ENCODE measurements at places on chromosomes 1 and 21.
A peak's percentile ranks its signal among the peaks of the same experiment; 100 is the strongest.

- DNase-seq: no peak
Observed at GRCh38 chr1:152164517-152165136, 5.6 kb upstream of the RPTN start.

- DNase-seq: peak; percentile 19
Observed at GRCh38 chr1:114755006-114755931, 2.5 kb downstream of the CSDE1 start.

DNA sequence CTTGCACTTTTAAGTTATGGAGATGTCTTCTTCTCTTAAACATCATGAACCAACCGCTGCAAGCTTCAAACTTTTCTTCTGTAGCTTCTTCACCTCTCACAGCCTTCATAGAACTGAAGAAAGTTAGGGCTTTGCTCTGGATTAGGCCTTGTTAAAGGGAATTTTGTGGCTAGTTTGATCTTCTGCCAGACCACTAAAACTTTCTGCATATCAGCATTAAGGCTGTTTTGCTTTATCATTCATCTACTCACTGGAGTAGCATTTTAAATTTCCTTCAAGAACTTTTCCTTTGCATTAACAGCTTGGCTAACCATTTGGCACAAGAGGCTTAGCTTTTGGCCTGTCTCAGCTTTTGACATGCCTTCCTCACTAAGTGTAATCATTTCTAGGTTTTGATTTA lies 43.0 kb upstream of the RGL1 start:
- peak; percentile 39 for DNase-seq

DNA sequence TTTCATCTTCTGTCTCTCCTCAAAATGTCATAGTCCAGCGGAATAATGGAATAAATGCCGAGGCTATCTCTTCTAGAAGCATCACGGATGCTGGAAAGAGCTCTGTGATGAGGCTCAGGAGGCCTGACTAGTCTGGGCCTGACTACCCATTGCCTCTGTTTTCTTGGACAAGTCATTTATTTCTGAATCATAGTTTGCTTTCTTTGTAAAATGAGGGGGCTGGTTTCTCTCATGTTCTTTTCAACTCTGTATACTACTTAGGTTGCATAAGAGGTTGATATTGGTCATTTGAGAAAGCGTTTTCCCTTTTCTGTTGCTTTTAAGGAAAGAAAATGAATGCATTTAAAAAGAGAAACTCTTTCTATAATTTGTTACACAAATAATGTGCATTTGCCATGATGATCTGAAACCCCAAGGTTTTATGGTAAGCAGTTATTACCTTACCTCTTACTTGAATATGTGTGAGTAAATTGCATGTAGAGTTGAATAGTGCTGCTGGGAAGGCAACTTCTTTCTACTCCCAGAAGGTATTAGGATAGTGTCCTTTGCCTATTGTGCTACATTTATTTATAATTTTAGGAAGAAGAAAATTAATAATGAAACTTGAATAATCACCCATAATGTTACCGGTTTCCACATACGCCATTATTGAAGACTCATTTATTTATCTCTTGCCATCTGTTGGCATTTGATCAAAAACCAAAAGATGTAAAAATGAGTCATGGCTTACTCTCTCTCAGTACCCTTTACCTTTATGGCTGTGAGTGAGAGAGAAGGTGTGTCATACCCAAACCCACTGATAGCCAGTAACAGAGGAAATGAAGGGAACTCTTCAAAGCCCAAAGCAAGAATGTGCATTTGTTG lies 179.1 kb downstream of the FASLG start:
- DNase-seq: peak; percentile 72

DNA sequence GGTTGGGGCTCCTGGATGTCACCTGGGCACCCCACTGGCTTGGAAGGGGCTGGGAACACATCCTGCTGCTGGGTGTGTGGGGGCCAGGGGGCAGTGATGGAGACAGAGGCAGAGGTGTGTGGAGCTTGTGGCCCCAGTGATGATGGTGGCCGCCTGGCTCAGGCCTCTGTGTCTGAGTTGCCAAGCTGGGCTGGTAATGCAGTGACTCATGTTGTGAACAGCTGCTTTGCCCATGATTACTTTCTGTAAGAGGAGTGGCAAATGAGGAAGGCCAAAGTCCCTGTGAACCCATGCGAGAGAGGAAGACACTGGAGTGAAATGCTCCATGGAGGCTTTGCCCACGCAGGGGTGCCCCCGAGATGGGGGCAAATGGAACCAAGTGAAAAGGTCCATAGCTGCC lies 86.8 kb downstream of the KCNJ6 start:
- peak; percentile 70 for DNase-seq

DNA sequence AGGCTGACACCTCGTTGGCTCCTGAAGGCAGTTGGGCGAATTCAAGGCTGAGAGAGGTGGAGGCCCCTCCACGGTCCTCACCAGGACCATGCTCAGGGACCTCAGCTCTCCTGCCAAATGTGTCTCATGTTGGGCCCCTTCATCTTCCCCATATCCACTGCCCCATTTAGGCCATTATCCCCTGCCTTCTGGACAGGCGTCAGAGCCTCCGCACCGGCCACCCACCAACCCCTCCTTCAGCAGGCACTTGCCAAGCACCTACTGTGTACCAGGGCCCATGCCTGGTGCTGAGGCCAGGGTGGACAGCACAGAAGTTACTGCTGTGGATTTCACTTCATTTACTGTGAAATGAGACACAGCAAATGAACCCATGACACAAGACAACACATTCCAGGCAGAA lies 325.8 kb downstream of the MATN1 start:
- DNase-seq: no peak

DNA sequence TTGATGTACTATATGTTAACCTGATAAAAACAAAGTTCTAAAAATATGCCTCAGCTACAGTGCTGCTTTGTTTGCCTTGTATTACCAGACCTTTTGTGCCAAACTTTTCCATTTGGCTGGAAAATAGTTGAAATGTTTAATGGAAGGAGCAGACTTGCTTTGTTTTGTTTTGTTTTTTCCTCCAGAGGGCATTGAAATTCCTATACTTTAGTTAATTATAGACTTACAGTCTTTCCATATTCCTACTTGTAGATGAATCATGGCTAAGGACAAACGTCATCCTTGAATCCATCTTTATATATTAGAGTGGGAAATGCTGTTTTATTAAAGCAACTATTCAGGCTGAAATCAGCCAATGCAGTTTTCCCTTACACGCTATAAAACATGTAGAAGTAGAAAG lies 6.7 kb downstream of the CAP1 start:
- DNase-seq: no peak

- peak; percentile 18 for DNase-seq
Observed at GRCh38 chr21:32611471-32611997, 643 bp downstream of the CFAP298 start.

DNA sequence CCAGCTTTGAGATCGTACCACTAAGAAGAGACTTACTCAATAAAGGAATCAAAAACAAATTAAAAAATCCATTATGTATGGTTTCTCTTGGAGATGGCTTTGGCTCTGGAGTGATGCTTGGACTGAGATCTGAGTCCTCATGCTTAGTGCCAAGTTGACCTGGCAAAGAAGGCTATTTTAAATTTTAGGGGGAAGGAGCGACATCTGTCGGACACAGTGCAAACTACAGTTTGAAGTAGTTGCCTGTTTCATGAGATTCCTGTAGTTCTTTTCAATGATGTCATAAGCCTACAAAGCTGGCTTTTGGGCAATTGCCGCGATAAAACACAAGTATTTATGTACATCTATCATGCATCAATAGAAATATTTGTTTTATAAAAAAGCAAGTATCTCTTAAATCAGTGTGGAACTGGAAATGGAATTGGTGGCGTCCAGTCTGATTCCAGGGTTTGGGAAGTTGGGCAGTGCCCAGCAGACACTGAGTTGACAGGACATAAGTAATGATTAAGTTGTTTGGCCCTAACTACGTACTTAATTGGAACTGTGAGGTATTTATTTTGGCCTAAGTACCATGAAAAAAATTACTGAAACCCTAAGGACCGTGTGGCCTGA lies 50.0 kb downstream of the TBCE start:
- DNase-seq: peak; percentile 86

- no peak for DNase-seq
Observed at GRCh38 chr1:54892586-54892985, 5.6 kb upstream of the DHCR24 start.

DNA sequence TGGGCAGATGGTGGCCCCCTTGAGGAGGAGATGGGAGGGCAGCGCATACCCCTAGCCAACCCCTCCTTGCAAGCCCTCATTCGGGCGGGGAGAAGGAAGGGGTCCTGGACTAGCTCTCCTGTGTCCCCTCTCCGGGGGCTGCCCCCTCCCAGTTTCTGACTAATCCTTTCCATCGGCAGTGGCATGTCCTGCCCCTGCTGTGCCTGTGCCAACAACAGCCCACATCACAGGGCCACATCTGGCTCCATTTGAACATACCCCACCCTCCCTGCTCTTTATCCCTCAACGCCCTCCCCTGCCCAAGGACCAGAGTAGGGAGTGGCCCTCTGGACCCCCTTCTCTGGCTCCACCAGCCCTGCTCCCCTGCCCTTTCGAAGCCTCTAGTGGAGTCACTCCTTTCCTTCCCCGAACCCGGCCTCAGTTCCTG lies 11.0 kb upstream of the LMNA start:
- DNase-seq: peak; percentile 49

DNA sequence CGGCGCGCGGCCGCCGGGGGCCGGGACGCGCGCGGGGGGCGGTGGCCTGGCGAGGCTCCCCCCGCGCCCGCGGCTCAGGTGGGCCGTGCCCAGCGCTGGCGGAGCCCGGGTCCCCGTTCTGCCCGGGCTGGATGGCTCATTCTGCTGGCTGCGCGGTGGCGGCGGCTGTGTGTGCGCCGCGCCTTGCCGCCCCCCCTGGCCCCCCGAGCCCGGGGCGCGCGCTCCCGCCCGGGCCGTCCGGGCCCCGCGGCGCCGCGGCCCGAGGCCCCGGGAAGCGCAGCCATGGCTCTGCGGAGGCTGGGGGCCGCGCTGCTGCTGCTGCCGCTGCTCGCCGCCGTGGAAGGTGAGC lies at the start of gene EPHB2:
Gene EPHB2, plus strand, starts transcription at position 139 of the 349 bp plus-strand sequence. Its CDS starts 144 bp downstream, at position 283.
- peak; percentile 39 for DNase-seq

GRCh38 chr1:97693601-97694000 lies 227.2 kb downstream of the DPYD start:
- DNase-seq: no peak

- DNase-seq: peak; percentile 63
Observed at GRCh38 chr1:17875882-17876280, 120.7 kb downstream of the ACTL8 start.

- DNase-seq: no peak
Observed at GRCh38 chr1:230832476-230832875, 35.8 kb downstream of the C1orf198 start.

GRCh38 chr21:25234857-25235801 lies 372.2 kb downstream of the MRPL39 start:
- no peak for DNase-seq

GRCh38 chr1:58746757-58747156 lies 37.1 kb downstream of the JUN start:
- DNase-seq: peak; percentile 72

DNA sequence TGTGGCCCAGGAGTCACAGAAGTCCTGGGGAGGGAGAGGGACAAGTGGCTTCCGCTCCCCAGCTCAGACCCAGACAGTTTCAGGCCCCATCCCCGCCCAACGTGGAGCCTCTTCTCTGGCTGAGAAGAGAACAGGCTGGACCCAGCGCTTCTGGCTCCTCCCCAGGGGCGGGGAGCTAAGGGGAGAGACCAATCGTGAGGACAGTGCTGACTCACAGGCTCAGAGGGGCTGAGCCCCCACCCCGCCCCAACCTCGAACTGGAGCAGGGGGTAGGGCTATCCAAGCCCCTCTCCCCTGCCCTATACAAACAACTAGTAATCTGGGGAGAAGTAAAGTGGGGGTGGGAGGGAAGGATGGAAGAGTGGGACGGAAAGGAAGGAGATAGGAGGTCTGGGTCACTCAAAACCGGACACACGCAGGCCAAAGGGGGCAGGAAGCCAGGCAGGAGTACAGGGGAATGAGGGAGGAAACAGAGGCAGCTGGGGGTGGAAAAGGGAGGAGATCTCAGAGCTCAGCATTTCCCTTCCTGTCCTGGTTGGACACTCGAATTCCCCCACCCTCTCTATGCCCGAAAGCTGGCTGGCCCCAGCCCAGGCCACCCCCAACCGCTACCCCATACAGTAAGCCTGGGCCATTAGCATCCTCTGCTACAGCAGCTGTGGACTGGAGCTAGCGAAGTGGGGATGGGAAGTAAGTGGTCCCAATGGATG lies at the start of gene SHC1:
Gene SHC1, minus strand, starts transcription at position 117 of the 710 bp plus-strand sequence. CDS start 221 bp downstream, outside the sequence.
- DNase-seq: peak; percentile 92

- no peak for DNase-seq
Observed at GRCh38 chr1:36866169-36866814, 168.0 kb downstream of the GRIK3 start.

- peak; percentile 52 for DNase-seq
Observed at GRCh38 chr1:14835725-14836124, 237.2 kb downstream of the KAZN start.

- no peak for DNase-seq
Observed at GRCh38 chr1:93475681-93476080, 27.8 kb downstream of the FNBP1L start.

DNA sequence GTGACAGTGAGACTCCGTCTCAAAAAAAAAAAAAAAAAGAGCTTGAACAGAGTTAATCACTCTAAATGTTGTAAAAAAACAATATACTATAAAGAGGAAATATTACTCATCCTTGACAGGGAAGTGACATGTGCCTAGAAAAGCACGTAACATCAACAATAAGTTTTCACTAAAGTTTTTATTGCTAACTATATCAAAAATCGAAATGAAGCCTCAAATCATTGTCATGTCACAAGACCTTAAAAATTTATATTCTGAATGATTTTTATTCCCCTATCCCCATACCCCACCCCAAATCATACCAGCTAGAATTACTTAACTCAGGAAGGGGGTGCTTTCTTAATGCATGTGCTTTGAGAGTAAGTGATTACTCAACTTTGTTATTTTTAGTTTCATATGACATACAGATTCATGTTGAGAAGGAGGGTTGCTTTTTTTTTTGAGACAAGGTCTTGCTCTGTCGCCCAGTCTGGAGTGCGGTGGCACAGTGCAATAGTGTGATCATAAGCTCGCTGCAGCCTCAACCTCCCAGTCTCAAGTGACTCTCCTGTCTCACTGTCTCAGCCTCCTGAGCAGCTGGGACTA lies 53.6 kb upstream of the MUTYH start:
- DNase-seq: no peak

DNA sequence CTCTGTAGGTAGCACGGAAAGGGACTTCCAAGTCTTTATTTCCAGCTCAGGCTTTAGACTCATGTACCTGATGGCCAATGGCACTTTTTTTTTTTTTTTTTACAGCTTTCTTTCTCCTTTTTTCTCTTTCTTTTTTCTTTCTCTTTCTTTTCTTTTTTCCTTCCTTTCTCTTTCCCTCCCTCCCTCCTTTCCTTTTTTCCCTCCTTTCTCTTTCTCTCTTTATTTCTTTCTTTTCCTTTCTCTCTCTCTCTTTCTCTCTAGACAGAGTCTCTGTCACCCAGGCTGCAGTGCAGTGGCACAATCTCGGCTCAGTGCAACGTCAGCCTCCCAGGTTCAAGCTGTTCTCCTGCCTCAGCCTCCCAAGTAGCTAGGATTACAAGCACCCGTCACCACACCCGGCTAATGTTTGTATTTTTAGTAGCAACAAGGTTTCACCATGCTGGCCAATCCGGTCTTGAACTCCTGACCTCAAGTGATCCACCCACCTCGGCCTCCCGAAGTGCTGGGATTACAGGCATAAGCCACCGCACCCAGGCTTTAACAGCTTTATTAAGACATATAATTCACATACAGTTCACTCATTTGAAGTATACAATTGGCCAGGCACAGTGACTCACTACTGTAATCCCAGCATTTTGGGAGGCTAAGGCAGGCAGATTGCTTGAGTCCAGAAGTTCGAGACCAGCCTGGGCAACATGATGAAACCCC lies 5.1 kb upstream of the DCAF8 start:
- DNase-seq: no peak

Data from IMR-90 (cell line).